ENCODE measurements at places on chromosomes 3 and 15.

DNA sequence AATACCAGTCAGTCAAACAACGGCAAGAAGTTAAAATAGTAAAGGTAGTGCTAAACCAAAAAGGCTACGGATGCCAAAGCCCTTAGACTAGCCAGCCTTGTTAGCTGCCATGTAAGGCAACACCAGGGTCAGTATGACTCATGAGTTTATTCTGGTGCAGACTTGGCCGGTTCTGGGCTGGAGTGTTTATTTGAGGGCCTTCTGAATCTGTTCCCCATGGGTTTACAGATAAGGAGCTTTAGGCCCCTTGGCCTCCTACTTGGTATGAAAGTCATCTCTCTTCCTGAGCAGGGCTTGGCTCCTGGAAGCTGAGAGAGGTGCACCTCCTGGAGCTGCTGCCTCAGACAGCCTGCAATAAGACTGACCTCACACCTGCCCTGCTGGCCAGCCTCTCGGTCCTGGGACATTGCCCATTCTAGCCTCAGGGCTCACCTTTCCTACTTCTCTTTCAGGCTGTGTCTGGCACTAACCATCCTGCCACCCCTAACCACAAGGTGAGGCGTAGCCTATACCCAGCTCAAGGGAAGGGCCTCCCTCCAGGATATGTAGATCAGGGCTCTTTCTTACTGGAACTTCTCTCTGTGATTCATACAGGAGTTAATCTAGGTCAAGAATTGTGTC, 10.4 kb upstream of the RTP1 start:
- no peak for DNase-seq

GRCh38 chr3:19151171-19151570, 2.9 kb downstream of the KCNH8 start:
- no peak for DNase-seq

- DNase-seq, result no peak
Observed at GRCh38 chr3:157542711-157543500, 39.7 kb upstream of the VEPH1 start.

DNA sequence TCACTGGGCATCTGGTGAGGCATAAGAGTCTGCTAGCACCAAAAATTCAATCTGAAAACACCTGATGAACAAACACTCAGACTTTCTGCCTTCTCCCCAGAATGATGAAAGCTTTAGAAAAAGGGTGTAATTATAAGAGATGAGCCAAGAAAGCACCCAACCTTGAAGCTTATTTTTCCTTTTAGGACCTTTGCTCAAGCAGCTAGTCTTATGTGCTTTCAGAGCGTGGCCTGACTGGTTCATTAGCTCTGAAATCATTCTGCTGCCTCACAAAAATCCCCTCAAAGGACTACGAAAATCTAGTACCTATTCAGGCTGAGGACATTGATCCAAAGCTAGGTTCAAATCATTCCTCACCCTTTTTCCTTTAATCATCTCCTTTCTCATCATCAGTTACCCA, 662.3 kb downstream of the MAGI1 start:
- no peak for DNase-seq

- DNase-seq, result no peak
Observed at GRCh38 chr15:96285729-96286254, 44.7 kb upstream of the NR2F2 start.

DNA sequence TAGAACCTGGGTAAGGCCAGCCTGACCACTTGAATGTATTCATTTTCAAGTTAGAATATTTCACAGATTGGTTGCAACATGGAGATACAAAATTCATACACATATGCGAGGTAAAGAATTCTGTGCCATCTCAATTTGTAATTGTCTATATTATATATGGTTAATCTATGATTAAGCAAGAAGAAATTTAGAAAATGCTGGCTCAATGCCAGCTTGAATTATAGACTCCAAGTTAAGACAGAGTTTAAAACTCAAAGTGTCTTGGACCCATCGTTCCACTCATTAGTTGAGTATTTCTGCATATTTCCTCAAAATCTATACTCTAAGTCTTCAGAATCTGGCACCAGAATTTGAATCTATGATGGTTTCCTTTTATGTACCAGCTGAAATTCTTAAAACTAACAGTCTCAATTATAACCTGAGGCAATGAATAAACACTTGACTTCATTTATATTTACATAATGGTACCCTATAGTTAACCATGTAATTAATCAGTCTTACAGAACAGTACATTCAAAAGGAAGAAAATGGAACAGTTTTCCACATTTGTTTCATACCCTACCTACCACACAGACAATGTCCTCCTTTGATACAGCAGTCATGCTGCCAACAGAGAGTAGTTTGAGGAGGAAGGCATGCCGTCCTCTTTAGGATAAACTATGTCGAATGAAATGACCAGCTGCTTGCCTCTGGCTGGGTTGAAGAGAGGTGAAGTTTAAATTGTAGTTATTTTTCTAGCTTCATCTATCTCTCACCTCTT, 95.7 kb downstream of the CD47 start:
- DNase-seq, result no peak

- DNase-seq, result no peak
Observed at GRCh38 chr3:75692061-75692460, 27.9 kb downstream of the FRG2C start.

- DNase-seq, result no peak
Observed at GRCh38 chr3:102200126-102200525, 234.7 kb upstream of the ZPLD1 start.

DNA sequence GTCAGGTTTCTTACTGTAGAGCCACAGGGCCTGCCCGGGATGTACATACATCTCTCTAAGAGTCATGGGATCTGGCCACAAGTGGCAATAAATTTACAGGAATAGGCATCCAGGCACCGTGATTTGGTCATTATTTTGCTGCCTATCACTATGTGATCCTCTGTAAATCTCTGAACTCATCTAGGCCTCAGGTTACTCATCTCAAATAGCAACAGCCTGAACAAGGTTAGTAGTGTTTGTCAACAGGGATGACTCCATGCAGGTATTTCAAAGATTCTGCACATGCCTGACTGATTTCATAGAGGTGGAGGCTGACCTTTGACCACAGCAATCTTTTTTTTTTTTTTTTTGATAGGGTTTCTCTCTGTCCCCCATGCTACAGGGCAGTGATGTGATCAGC, 88.8 kb upstream of the TBL1XR1 start:
- no peak for DNase-seq

- DNase-seq, result no peak
Observed at GRCh38 chr15:31559786-31560185, 233.2 kb downstream of the KLF13 start.

GRCh38 chr3:54630101-54630623, 297.7 kb downstream of the LRTM1 start:
- DNase-seq, result no peak

DNA sequence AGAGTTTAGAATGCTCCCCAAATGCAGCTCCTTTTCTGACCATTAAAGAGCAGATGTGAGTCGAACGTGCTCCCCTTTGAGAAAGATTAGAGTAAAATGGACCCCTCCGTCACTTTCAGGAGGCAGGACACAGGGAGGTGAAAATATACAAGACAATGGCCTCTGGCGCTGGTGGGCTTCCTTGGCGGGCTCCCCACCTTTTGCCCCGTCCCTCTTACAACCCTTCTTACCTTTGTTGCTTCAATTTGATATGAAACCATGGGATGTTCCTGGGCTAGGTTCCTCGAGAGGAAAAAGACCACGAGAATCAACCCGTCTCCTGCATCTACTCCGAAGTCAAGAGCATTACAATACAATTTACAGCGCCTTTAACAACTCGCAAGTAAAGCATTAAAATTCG, 214.2 kb downstream of the MEIS2 start:
- DNase-seq, result no peak

GRCh38 chr3:51796854-51797253, 17.8 kb upstream of the IQCF6 start:
- no peak for DNase-seq

GRCh38 chr3:195823999-195824398, 12.3 kb upstream of the MUC4 start:
- no peak for DNase-seq

GRCh38 chr3:43262194-43262593, 24.1 kb upstream of the SNRK start:
- DNase-seq, result no peak

GRCh38 chr15:67177752-67178151, 76.7 kb downstream of the AAGAB start:
- DNase-seq, result no peak

DNA sequence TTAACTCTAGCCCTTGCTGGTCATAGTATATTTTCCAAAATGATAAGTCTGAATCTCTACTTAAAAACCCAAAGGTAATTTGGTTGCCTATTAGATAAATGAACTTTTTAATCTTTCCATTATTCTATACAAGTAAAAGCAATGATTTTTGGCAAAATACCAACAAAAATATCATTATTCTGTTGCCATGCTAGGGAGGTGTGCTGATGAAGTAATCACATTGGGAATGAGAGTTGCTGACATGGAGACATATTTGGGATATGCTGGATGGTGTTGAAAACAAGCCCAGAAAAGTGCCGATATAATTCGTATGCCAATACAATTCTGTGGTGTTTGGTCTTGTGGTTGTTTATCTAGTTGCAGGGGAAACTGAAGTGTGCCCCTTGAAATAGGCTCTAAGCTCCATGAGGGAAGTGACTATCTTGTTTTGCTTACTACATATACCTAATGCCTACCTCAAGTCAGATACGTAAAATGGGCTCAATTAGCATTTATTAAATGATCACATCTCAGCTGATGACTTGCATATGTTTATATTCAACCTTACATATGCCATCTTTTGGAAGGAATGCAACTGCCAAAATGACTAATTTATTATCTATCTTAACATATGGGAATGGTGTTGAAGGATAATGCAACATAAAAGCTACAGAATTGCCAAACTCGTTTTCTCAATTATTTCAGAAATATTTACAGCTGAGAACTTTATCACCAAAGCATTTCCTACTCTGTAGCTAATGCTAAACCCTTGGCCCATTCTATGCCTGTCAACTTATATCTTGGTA, 5.8 kb downstream of the TOPBP1 start:
- DNase-seq, result no peak

GRCh38 chr15:42143866-42144625, 12.4 kb downstream of the PLA2G4F start:
- DNase-seq, result no peak

DNA sequence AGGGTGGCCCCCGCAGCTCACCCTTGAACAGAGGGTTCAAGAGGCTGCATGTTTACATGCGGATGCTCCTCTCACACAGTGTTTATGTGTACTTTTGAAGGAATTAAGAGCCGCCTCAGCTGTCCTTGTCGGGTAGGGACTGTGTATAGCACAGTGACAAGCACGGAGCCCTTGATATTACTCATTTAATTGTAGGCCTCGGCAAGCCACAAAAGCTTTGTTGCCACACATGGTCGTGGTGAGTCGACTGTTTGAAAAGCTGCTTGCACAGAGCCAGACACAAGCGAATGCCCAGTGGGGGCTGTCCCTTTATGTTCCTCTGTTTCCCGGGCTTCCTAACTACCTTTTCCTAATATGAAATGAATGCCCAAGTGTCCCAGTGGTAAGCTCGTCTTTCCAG, 4.5 kb downstream of the ESYT3 start:
- no peak for DNase-seq

DNA sequence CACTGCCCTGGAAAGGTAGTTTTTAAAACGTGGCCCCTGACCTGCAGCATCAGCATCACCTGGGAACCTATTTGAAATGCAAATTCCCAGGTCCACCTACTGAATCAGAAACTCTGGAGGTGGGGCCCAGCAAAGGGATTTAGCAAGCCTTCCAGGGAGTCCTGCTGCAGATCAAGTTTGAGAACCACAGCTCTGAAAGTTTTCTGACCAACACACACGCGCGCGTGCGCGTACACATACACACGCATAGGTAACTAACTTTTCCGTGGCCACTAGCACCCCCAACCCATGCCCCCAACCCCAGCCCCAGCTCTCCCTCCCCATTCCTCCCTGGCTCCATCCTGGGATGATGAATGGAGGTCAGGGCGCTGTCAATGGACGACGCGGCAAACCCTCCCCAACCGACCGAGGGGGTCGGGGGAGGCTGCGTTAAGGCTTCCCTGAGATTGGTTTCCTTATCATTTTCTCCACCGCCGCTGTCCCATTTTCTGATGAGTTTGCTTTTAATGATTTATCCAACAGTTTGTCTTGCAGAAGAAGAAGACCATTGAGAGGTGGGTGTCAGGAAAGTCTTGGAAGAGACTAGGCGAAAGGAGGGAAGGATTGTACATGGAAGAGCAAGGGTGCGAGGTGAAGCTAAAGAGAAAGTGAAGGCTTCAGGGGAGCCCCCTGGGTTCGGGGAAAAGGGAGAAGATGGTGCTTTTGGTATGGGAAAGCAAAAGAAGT, 590 bp upstream of the BOC start:
- no peak for DNase-seq

DNA sequence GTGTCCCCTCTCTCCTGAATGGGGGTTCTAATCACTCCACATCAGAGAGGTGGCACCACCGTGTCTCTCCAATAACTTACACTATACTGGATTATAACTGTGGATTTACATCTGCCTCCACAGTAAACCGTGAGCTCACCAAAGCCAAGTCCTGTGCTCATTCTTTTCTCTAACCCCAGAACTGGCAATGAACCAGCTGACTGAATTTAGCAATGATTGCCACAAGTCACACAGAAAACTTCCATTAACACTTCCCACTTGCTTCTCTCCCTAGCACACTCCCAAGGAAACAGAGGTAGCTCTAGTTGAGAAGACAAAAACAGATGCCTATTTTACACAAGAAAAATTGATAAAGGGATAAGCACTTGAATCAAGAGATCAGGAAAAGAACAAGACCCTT, 361.3 kb downstream of the ULK4 start:
- DNase-seq, result no peak

GRCh38 chr3:63508305-63508704, 144.2 kb upstream of the SNTN start:
- no peak for DNase-seq

DNA sequence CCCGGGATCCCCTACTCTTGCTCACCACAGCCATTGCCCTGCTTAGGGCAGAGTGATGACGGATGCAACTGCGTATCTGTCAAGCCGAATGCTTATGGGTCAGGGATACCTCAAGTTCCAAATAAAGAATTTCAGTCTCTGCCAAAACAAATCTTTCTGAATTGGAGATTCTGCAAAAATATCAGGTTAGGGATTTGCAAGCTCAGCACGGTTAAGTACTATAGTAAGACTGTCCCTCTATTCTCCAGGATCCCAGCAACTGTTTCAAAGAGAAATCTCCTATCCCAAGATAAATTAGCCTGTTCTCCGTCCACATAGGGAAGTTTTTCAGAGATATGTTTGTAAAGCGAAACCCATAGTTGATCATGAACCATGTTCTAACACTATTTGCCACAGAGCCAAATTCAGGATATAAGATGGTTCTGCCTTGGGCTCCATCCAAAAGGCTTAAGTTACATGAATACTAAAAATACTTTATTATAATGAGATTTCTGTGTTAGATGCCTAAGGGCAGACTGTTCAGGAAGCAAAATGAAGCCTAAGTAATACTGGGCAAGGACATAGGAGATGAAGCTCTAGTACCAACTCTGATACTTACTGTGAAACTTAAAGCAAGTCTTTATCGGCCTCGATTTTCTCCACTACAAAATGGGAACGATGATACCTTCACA, 100.1 kb upstream of the LPP start:
- no peak for DNase-seq

- DNase-seq, result no peak
Observed at GRCh38 chr15:88497109-88497765, 29.7 kb downstream of the MRPS11 start.

- no peak for DNase-seq
Observed at GRCh38 chr3:33089515-33089914, 7.4 kb downstream of the GLB1 start.

- DNase-seq, result no peak
Observed at GRCh38 chr15:94177112-94177511, 54.2 kb upstream of the MCTP2 start.

Measured in anterior cingulate cortex (tissue), 58 donors.